ENCODE measurements at places on chromosomes 6 and 20.

- no peak for DNase-seq
These were observed 103.6 kb downstream of the PHF3 start for GRCh38 chr6:63739094-63739687.

GRCh38 chr20:51373713-51374455 is 168.6 kb downstream of the NFATC2 start:
- DNase-seq = no peak

GRCh38 chr6:28254121-28254519 is 2.1 kb upstream of the ZKSCAN4 start:
- no peak for DNase-seq

- DNase-seq = no peak
These were observed 68.0 kb downstream of the PTPN1 start for GRCh38 chr20:50578061-50578777.

- no peak for DNase-seq
These were observed 46.4 kb upstream of the CCN2 start for GRCh38 chr6:131997429-131998153.

GRCh38 chr20:23293689-23294088 is 56.9 kb upstream of the NXT1 start:
- no peak for DNase-seq

- DNase-seq = no peak
These were observed 67.1 kb downstream of the TPD52L1 start for GRCh38 chr6:125220712-125221111.

GRCh38 chr6:130322673-130323268 is 43.0 kb upstream of the TMEM200A start:
- no peak for DNase-seq

DNA sequence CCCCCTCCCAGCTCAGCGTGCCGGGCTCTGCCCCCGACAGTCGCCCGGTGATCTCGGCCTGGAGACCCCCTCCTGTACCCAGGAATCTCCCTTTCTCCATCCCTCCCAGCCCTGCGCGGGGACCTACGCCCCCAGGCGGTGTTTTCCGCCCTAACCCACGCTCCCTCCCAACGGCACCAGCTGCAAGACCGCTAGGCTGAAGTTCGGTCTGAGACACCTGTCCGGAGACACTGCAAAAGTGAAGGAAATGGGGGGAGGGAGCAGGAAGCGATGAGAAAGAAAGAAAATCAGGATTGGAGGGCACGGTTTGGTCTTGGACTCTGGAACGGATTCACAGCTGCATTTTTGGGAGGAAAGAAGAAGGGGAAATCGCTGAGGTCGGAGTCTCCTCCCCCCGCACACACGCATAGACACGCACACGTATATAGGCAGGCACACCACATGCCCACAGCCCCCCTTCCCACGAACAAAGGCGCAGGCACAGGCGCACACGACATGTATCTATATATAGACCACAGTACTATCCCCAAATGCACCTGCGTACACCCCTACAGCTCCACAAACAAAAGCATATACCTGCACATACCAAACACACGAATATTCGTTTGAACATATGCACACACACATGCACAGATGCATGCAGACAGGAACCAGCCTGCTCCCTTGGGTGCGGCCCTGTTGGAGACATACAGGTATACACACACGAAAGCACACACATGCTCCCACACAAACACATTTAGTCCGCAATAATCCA is 1.0 kb downstream of the SLC32A1 start:
- no peak for DNase-seq

- no peak for DNase-seq
These were observed 234.9 kb downstream of the KCNQ5 start for GRCh38 chr6:72856801-72857200.

DNA sequence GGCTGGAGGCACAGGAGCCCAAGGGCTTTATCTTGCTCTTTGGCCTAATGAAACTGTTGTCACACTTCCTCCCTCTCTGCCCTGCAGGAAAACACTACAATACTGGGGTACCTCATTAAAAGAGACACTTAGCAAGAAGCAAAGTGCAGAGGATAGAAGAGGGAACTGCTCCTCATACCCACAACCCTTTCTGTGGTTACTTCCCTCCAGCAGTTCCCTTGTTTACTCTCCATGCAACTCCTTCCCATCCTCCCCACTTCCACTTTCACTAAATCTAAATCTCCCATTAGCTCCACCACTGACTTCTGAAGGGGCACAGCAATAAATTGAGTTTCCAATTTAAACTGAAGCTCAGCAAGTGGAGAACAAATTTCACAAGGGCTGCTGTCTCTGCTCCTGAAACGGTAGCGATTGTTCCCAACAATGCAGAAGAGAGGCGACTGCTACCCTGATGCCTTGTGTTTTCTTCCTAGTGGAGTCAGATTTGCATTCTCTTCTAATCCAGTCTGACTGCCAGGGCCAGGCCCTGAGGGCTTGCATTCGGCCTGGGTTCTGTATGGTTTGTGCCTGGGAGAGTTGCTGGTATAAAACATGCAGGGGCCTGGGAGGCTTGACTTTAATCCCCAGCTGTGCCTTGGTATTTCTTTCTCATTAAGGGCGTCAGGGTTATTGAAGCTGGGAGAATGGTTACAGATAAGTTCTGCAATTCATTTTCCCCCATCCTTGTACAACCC is 454.7 kb downstream of the TFAP2B start:
- no peak for DNase-seq

- no peak for DNase-seq
These were observed 18.0 kb downstream of the HFE start for GRCh38 chr6:26105109-26105730.

- DNase-seq = no peak
These were observed 107.4 kb upstream of the NAA20 start for GRCh38 chr20:19909725-19910124.

- no peak for DNase-seq
These were observed 1.3 kb upstream of the UTRN start for GRCh38 chr6:144283646-144284477.

GRCh38 chr6:45650524-45651135 is 272.9 kb upstream of the SUPT3H start:
- DNase-seq = no peak

DNA sequence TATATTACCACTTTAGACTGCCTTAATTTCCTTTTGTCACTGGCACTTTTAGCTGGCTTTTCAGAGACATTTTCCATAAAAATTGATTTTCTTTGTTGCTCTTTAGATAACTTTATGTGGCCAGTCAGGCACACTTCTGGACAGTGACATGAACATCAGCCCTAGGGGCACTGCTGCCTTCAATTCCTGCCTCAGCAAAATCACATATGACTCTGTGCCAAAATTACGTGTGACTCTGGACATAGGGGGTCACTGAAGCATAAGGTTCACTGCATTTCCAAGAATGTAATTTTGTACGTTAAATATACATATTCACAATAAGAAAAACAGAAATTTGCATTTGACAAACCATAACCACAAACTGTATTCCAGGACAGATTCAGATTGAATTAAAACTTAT is 66.5 kb downstream of the ESF1 start:
- DNase-seq = no peak

DNA sequence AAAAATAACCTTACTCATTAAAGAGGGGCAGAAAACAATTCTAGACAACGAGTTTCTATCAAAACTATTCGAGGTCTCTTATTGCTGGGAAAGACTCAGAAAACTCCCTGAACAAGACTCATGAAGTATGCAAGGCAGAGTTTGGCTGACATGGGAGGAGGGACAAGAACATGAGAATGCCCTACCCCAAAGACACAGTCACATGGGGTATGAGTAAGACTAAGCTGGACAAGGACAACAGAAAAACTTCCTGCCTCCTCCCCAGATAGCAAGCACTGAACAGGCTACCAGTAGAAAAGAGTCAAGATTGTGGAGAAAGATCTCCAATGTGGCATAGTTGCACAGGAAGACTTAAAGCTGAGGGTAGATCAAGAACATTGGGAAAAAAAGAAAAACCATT is 39.7 kb upstream of the PHIP start:
- no peak for DNase-seq

DNA sequence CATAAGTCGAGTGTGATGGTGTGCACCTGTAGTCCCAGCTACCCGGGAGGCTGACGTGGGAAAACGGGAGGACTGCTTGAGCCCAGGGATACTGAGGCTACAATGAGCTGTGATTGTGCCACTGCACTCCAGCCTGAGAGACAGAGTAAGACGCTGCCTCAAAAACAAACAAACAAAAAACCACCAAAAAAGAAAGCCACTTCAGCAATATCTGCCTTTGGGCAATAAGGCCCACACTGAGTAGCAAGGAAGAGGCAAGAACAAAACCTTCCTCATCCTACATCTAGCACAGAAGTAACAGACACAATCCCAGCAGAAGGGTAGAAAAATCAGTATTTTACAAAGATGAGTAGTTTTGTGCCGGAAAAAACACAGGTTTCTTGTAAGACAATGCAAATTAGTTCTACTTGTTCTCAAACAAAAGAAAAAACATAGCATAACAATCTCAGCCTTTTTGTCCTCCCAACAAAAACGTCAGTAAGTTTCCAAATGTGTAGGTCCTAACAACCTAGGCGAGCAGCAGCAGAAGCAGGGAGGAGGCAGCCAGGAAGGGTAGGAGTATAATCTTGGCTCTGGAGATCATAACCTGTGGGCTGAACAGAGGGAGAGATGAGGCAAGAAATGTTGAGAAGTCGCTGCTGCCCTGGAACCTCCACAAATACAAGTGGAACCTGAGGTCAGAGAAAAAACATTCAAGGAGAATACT is 5.7 kb downstream of the PPP1R10 start:
- no peak for DNase-seq

GRCh38 chr6:167907837-167908681 is 81.3 kb downstream of the AFDN start:
- DNase-seq = no peak

DNA sequence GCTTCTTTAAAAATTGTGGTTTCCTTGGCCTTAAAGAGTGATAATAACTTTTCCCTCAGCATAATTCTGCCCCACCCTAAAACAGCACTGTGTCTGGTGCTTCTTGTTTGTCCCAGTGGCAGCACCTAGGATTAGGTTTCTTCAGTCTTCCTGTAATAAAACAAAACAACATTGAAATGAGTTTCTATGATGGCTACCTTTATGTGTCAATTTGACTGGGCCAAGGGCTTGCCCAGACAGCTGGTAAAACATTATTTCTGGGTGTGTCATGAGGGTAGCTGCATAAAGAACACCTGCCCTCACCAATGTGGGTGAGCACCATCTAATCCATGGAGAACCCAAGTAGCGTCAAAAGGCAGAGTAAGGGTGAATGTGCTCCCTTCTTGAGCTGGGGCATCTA is 117.8 kb downstream of the QRSL1 start:
- no peak for DNase-seq

DNA sequence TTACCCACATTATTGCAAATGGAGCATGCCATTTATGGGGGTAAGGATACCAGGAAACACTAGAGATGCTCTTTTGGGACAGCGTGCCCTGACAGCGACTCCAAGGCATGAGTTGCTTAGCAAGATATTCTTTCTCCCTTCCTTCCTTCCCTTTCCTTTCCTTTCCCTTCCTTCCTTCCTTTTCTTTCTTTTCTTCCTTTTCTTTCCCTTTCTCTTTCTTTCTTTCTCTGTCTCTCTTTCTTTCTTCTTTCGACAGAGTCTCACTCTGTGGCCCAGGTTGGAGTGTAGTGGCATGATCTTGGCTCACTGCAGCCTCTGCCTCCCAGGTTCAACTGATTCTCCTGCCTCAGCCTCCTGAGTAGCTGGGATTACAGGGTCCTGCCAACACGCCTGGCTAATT is 3.3 kb downstream of the MUCL3 start:
- DNase-seq = no peak

GRCh38 chr6:65110031-65110430 is 597.0 kb downstream of the EYS start:
- no peak for DNase-seq

DNA sequence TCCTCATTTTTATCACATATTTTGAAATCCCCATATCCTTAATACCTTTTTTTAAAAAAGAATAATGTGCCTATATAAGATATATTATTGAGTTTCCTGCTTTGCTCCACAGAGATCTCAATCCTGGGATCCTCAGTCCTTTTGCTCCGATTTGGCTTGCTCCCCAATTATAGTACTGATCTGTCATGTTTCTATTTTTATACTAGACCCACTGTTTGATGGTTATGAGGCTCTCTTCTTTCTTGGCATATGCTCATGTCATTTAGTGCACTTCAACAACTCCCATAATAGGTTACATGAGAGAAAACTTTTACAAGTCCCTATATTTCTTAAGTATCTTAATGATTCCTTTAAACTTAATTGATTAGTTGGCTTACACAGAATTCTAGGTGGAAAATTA is 958.5 kb upstream of the EPHA7 start:
- no peak for DNase-seq

GRCh38 chr6:131787766-131788712 is 19.8 kb upstream of the ENPP1 start:
- no peak for DNase-seq

DNA sequence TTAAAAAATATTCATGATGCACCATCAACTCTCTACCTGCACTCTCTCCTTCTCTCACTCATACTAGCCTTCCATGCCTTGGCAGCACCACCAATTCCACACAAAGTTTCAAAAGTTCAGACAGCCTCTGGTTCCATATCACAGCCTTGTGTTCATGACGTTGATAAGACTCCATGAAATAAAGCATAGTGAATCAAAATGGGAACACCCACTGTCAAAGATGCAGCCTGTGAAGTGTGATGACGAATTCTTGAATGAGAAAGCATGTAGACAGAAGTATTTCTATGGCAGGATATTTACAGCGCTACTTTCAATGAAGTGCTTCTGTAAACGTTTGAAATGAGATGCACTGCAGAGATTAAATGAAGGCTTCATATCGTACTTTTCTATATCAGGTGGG is 77.3 kb upstream of the FERMT1 start:
- DNase-seq = no peak

DNA sequence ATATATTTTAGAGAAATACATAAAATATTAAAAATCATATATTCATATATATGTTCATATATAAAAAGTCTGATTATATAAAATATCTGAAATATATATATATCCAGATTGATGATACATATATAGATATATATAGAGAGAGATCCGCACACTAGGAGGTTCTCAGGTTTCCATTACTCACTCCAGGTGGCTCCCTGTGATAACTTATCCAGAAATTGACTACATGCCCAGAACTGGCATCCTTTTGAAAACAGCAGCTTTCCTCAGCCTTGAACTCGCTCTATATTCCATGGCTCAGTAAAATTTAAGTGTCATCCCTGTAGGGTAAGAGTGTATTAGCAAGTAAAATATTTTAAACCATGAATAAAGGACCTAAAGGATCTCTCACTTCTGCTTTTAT is 206.8 kb downstream of the TINAG start:
- no peak for DNase-seq

GRCh38 chr20:42700372-42700771 is 489.3 kb downstream of the PTPRT start:
- DNase-seq = no peak

DNA sequence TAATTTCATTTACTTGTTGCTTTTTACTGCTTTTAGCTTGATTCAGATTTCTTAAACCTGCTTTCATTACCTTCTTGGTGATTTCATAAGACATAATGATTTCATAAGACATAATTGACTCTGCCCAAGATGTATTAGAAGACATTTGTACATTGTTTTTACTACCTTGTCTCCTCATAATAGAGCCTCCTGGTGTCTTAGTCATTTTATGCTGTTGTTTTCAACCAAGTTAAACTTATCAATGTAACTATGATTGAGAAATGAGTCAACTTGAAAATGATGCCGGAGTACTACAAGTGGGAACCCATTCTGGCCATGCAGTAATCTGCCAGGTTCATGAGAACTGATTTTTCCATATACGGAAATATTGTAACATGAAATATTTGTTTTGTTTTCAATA is 573.6 kb downstream of the MMUT start:
- DNase-seq = no peak
